ENCODE measurements at places on chromosomes 5 and 9.

DNA sequence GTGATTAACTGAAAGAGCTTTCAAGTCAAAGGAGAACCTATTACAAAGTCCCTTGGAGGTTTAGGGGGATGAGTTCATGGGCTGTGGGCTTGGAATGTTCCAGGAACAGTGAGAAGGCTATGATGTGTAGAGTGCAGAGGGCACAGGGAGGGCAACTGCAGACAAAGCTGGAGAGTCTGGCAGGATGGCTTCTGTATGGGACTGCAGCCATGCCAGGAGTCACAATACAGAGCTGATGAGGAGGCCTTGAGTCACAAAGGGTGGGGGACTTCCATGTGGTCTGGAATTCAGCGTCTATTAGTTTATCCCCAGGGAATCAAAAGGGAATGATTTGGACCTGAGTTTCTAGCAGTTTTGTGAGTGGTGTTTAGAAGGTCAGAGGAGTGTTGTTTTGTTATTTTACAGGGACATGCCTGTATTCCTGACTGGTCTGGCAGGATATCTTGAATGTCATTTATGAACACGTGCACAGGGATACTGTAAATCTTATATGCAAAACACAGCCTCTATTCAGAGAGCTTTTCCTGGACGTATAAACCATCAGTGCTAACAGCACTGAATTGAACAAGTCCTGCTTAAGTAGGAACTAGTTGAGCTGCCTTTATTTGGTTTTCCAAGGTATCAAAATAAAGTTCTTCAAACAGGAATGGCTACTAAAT is 14.3 kb upstream of the TEK start:
- no peak for DNase-seq

GRCh38 chr5:137935694-137936093 is 46.4 kb downstream of the PKD2L2 start:
- DNase-seq, result no peak

GRCh38 chr9:134029248-134030226 is 4.3 kb downstream of the BRD3OS start:
- no peak for DNase-seq

GRCh38 chr5:13624283-13625074 is 320.0 kb downstream of the DNAH5 start:
- DNase-seq, result no peak

GRCh38 chr9:94772639-94773303 is 46.3 kb downstream of the AOPEP start:
- no peak for DNase-seq

- DNase-seq, result no peak
These were observed 348.0 kb downstream of the SEMA5A start for GRCh38 chr5:9197881-9198260.

- DNase-seq, result no peak
These were observed 145.3 kb upstream of the SMARCA2 start for GRCh38 chr9:1869843-1870242.

DNA sequence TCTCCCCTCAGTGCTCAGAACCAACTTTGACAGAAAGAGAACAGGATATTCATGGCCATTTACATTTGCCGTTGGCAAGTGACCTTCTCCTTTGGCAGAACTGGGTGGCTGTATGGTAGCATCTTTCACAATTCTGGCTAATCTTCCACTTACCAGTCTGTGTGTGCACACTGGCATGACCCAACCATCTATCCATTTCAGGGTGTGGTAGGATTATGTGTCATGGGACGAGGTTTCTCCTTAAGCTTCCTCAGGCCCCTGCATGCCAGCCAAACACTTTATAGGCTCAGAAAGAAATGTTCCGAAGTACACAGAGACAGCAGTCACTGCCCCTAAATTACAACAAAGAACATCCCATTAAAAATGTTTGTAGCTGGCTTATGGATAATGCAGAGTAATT is 497.1 kb downstream of the NFIB start:
- DNase-seq, result no peak

GRCh38 chr5:116771466-116772151 is 197.0 kb upstream of the SEMA6A start:
- DNase-seq, result no peak

GRCh38 chr9:105307591-105308130 is 63.2 kb downstream of the SLC44A1 start:
- DNase-seq, result no peak

GRCh38 chr5:132023258-132024116 is 12.0 kb upstream of the ACSL6 start:
- no peak for DNase-seq

DNA sequence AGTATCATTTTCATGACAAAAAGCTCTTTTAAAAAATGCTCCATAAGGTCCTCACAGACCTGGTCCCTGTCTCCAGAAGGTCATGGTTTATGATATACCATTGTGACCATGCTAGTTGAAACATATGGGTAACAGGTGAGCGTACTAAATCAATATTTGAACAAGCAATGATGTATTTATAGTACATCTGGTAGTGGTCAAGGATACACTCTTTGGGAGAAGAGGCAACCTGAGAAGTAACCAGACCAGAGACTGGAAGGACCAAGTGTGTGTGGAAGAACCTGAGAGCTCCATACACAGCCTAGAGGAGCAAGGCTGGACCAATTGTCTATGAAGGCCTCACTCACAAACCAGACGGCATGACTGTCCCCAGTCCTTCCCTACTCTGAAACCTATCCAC is 55.1 kb downstream of the LHFPL2 start:
- no peak for DNase-seq

DNA sequence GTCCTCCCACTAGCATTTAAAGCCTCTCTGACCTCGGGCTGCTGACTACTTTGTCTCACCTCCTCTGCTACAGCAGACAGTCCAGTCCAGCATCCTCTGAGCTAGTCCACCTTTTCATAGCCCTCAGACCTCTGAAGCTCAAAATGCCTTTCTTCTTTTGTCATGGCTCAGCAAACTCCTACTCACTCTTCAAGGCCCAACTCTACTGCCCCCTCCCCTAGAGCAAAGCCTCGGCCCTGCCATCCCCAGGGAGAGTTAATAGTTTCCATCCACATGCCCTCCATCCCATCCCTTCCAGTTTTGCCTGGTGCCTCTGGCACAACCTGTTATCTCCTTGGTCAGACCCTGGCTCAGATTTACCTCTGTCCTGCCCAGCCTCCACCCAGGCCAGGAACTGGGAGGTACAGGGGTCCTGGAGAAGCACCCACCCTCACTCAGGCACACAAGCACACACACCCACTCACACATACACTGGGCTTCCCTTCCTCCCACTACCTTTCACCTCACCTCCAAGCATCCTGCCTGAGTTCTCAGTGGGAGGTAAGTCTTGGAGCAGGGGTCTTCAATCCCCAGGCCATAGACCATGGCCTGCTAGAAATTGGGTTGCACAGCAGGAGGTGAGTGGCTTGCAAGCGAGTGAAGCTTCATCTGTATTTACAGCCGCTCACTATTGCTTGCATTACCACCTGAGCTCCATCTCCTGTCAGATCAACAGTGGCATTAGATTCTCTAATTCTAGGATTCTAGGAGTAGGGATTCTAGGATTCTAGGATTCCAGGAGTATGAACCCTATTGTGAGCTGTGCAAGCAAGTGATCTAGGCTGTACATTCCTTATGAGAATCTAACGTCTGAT is 18.1 kb downstream of the PDLIM4 start:
- no peak for DNase-seq

GRCh38 chr9:110330484-110331105 is 7.1 kb downstream of the TXNDC8 start:
- DNase-seq, result no peak

DNA sequence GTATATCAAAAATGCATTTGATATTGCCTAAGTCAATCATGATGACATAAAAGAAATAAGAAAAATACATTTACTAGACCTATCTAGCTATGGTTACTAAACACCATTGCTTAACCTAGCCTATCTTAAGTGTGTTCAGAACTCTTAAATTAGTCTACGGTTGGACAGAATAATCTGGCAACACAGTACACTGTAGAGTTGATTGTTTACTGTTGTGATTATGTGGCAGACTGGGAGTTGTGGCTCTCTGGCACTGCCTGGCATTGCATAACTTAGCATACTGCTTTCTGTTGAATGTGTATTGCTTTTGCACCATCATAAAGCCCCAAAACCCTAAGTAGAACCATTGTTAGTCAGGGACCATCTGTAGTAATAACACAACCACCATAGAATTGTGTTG is 21.2 kb upstream of the ZFAND5 start:
- DNase-seq, result no peak

DNA sequence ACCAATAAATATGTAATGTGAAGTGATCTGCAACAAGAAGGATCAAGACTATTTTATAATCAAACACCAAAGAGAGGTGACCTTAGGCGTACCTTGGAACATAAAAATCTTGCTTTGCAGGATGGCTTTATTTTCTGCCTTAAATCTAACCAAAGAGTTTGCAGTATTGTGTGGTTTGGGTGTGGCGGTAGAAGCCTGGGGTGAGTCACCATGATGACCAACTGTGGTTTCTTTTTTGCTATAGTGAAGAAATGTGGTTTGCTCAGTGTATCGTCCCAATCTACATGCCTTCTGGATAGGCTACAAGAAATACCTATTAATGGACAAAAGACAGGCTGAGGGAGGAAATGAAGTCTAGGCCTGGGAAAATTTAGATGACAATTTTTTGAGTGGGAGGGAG is 5.1 kb upstream of the CAST start:
- DNase-seq, result peak; percentile 55

DNA sequence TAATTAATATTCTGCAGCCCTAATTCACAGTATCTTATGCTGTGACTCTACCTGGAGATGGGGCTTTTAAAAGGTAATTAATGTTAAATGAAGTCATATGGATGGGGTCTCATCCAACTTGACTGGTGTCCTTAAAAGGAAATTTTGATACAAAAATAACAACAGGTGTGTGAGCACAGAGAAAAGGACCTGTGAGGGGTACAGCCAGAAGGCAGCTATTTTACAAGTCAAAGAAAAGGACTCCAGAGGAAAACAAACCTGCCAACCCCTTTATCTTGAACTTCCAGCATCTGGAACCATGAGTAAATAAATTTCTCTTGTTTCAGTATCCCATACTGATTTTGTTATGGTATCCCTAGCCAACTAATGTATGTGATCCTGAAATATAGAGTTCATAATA is 250.3 kb downstream of the TMEM232 start:
- DNase-seq, result no peak

GRCh38 chr9:30348904-30349303 is 2035.5 kb upstream of the ACO1 start:
- no peak for DNase-seq

- DNase-seq, result peak; percentile 1
These were observed 335.4 kb downstream of the MSX2 start for GRCh38 chr5:175059687-175060211.

- no peak for DNase-seq
These were observed 4.0 kb upstream of the WDR70 start for GRCh38 chr5:37375091-37375490.

GRCh38 chr5:121805911-121806310 is 45.8 kb upstream of the FTMT start:
- no peak for DNase-seq

- no peak for DNase-seq
These were observed 54.7 kb downstream of the PLK2 start for GRCh38 chr5:58405175-58405574.

GRCh38 chr5:143361438-143361837 is 42.0 kb downstream of the NR3C1 start:
- no peak for DNase-seq

- DNase-seq, result no peak
These were observed 713 bp downstream of the LCN10 start for GRCh38 chr9:136741883-136742571.

- no peak for DNase-seq
These were observed 265.5 kb upstream of the DAP start for GRCh38 chr5:11026543-11026942.

- DNase-seq, result no peak
These were observed 17.7 kb downstream of the CMBL start for GRCh38 chr5:10289991-10290390.

- DNase-seq, result no peak
These were observed 240.7 kb downstream of the CSNK1G3 start for GRCh38 chr5:123752552-123753179.

DNA sequence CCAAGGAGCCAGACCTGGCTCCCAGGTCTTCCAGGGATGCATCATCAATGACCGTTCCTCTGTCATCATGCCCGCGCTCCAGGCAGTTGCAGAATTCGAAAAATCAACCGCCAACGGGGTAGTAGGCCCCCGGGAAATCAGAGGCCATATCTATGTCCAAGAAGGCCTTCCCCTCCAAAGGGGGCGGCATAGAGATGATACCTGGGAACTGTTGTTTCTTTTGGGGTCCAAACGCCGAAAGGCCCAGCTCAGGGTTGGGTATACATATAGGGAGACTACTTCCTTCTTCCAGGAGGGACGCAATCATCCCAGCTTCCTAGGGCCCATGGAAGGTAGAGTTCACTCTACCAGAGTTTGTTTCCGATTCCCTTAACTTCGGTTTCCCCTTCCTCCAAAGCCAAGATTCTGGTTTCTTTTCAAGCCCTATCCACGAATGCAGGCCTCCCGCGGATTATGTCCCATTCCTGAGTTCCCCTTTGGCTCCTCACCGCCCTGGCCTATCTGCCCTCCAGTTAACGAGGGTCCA is 754 bp downstream of the DCAF12 start:
- no peak for DNase-seq

GRCh38 chr9:75914883-75915452 is 24.5 kb downstream of the PCSK5 start:
- DNase-seq, result no peak

DNA sequence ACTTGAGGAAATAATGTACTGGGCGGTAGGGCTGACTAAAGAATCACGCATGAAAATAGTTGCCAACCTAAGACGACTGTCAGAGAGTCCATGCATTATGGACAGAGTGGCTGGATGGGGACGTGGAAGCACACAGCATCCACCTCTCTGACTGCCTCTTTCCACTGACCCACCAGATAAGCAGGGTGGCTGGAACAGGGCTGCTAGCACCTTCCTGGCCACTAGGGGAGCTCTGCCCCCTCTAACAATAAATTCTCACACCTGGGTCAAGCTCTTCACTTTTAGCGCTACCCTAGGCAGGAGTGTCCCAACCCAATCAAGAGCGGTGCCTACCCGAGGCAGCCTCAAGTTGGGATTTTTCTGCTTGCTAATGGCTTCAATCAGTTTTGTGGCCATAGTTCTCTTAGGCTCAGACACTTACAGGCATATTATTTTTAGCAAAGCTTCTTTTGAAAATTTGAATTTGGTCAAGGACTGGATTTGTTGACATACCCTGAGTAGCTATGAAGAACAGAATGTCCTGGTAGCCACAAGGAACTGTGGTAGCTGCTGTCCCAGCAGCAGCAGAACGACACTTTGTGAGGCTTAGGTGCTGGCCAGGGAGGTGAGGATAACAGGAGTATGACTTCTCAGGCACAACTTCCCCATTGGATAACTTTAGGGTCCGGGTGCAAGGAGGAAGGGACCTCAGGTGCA is 6.9 kb upstream of the TPM2 start:
- peak; percentile 26 for DNase-seq

GRCh38 chr5:167219298-167219697 is 1072.1 kb upstream of the WWC1 start:
- DNase-seq, result no peak

DNA sequence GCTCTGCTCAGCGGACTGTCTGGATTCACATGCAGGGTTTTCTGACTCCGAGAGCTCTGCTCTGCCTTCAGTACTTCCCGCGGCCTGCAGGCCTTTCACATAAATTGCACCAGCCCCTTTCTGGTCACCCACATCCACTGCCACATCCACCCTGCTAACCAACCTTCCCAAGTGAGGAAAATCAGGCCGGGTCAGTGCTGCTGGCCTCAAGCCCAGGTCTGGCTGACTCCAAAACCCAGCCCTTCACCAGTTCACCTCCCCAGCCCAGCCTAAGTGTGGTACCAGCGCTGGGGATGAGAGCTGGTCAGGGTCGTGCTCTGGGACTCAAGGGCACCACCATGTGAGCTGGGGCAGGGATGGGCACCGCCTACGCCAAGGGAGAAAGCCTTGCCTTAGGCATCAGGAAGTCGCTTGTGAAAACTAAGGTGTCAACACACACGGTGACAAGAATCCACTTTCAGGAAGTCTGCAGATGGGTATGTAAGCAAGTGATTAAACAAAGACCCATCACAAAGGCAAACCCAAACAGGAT is 12.3 kb downstream of the LMAN2 start:
- no peak for DNase-seq
